ENCODE measurements at places on chromosomes 13 and 19. TPM values are rescaled to one million over a fixed set of nuclear protein-coding genes. Genes with fewer than 3 reads are reported as not detected.

EPN1 gene
- total RNA-seq, result 112 TPM

ALOX5AP gene
- 2.3 TPM for total RNA-seq

GRCh38 chr13:59750860-59751259, 412.9 kb downstream of the DIAPH3 start:
- DNase-seq, result no peak

DNA sequence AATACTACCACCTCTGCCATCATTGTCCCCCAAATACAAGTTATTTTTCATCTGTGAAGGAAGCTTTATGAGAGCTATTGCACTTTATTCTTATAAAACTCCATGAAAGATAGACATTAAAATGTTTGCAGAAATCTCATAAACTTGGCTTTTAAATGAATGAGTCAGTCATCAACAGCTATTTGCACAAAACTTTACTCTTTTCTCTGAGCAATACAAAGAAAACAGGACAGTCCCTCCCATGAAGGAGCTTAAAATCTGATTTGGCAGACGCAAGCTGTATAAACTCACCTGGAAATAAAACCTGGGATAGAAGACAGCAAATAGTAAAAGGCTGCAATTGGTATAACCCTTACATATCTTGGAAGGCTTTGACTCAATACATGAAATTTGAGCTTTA, 16.6 kb upstream of the RCBTB1 start:
- H3K4me3 ChIP-seq, result no peak overlapping the region
- H3K27me3 ChIP-seq, result no peaks in the 10 kb centered on the region
- H3K4me1 ChIP-seq, result no peaks in the 10 kb centered on the region
- no peak for DNase-seq

GRCh38 chr19:6260912-6261650, 18.7 kb downstream of the MLLT1 start:
- H3K36me3 ChIP-seq, result no peaks in the 10 kb centered on the region
- no peaks in the 10 kb centered on the region for H3K27me3 ChIP-seq
- DNase-seq, result peak; percentile 24
- H3K27ac ChIP-seq, result no peak overlapping the region
- H3K4me3 ChIP-seq, result no peak overlapping the region

DNA sequence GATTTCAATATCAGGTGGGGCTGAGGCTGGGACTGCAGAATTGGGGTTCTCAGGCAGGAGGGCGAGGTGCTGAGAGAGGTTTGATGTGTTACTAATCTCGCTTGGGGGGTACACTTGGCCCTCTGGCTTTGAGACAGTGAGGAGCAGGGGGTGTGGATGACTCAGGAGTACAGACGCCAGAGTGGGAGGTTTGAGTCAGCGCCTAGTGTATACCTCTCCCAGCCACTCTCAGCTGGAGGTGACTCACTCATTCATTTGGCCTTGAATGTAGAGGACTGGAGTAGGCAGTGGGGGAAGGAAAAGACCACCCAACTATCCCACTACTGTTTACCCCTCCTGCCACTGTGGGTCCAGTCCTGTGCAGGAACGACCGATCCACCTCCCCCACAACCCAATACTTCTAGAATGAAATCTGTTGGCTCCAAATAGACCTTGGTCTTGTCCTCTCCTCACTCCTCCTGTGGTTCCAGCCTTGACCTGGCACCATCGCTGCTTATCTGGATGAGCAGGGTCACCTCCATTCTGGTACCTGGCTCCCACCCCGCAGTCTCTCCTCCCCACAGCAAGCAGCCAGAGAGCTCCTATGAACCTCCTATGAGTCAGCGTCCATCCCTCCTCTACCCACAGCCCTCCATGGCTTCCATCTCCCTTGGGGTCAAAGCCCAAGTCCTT, 20.1 kb upstream of the ZNRF4 start:
- no peaks in the 10 kb centered on the region for H3K27me3 ChIP-seq
- no peak for DNase-seq
- H3K4me1 ChIP-seq, result no peaks in the 10 kb centered on the region
- H3K27ac ChIP-seq, result no peak overlapping the region
- H3K4me3 ChIP-seq, result no peak overlapping the region
- no peaks in the 10 kb centered on the region for H3K36me3 ChIP-seq

- no peak overlapping the region for H3K4me3 ChIP-seq
- no peaks in the 10 kb centered on the region for H3K27me3 ChIP-seq
- no peak for DNase-seq
- H3K4me1 ChIP-seq, result no peaks in the 10 kb centered on the region
Observed at GRCh38 chr13:43132257-43132656, 108.9 kb downstream of the DNAJC15 start.

GRCh38 chr13:23531446-23531845, 38.8 kb upstream of the TNFRSF19 start:
- H3K27ac ChIP-seq, result no peak overlapping the region
- H3K4me3 ChIP-seq, result no peak overlapping the region
- H3K36me3 ChIP-seq, result no peaks in the 10 kb centered on the region
- H3K27me3 ChIP-seq, result no peaks in the 10 kb centered on the region
- no peak for DNase-seq
